Activated naive CD4-positive, alpha-beta T cell (primary cell): ENCODE measurements at places on chromosomes 2 and 18.

GRCh38 chr2:233119806-233120205 is 59.7 kb downstream of the INPP5D start:
- DNase-seq, result no peak

DNA sequence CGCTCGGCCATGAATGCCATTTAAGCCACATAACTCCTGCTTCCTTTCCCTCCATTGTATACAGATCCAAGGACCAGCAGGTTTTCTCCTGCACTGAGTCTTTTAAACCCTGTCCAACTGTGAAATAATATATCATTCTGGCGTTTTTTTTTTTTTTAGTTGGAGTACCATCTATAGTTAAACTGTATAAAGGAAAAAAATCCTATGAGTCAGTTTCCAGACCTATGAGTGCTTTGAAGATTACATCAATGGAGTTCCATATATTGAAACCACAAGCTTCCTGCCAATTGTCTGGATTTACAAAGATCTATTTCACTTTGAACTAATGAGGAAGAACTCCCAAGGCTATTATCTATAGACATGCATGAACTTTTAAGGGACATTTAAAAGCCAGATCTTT is 2.4 kb upstream of the MALT1 start:
- no peak for DNase-seq

- DNase-seq, result no peak
These were observed 7.7 kb downstream of the MGAT5 start for GRCh38 chr2:134261398-134262131.

GRCh38 chr18:42082415-42083234 is 127.6 kb downstream of the PIK3C3 start:
- no peak for DNase-seq
